ENCODE measurements at places on chromosomes 12 and 14. TPM values are rescaled to one million over a fixed set of nuclear protein-coding genes. Genes with fewer than 3 reads are reported as not detected.

CRIP2 gene
- 22.7 TPM for total RNA-seq

LMNTD1 gene
- total RNA-seq, result 0.37 TPM

E2F7 gene
- 3.9 TPM for total RNA-seq

MFAP5 gene
- total RNA-seq, result 20.3 TPM

LRP6 gene
- 35.1 TPM for total RNA-seq

P2RX7 gene
- total RNA-seq, result 1.7 TPM
